Stimulated activated CD4-positive, alpha-beta T cell treated with anti-CD3 and anti-CD28 coated beads, Interleukin-12 subunit alpha, Interleukin-12 subunit beta, amount 100 ng/mL, for 24 hours (primary cell): ENCODE measurements at places on chromosomes 11 and 22.

- no peak for DNase-seq
Measured at GRCh38 chr11:78740199-78741071, 165.8 kb upstream of the NARS2 start.

GRCh38 chr22:17422736-17423343 lies 53.6 kb downstream of the CECR2 start:
- DNase-seq = no peak

DNA sequence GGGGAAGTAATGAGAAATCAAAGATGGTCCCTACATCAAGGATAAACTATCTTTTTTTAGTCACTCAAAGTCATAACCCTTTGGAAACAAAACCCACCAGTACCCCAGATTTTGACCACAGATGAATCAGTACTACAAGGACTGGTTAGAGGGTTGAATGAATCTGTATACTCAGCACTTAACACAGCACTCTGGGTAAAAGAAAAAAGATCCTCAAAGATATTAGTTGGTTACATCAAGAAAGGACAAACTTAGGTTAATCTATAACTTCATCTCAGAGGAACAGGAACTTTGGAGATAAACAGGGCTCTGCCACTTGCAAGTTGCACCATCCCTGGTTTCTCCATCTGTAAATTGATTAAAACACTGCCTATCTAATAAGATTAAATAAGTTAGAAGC lies 18.8 kb downstream of the SC5D start:
- DNase-seq = no peak

DNA sequence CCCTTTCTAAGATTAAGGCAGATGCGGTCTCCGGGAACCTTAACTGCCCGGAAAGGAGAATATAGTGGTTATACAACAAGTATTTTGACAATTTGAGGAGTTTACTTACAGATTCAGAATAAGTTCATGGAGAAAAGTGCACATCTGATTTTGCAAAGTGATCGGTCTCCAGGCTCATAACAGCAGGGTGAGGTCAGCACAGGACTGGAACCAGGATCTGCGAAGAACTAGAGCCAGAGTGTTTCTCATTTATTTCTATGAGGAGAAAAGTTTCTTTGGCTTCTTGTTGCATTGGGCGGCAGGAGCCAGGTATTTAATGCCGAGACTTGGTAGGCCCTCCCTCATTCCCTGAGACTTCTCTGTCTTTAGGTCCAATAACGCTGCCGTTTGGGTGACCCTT lies 3.7 kb downstream of the ADAMTS15 start:
- no peak for DNase-seq

GRCh38 chr11:112718483-112718882 lies 242.7 kb upstream of the NCAM1 start:
- DNase-seq = no peak

GRCh38 chr11:75823415-75823814 lies 8.4 kb downstream of the UVRAG start:
- no peak for DNase-seq

- no peak for DNase-seq
Measured at GRCh38 chr22:30572840-30573593, 1.4 kb downstream of the GAL3ST1 start.

DNA sequence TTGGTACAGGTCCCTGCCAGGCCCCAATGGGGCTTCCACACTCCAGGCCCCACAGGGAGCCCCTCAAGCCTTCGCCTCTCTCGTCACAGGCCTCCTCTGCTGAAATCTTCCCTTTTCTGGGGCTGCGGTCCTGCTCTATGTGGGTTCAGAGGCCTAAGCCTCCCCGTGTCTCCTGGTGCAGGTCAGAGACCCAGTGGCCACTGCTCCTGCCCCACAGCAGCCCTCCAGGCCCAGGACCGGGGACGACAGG lies 5.9 kb upstream of the IFITM3 start:
- DNase-seq = no peak

DNA sequence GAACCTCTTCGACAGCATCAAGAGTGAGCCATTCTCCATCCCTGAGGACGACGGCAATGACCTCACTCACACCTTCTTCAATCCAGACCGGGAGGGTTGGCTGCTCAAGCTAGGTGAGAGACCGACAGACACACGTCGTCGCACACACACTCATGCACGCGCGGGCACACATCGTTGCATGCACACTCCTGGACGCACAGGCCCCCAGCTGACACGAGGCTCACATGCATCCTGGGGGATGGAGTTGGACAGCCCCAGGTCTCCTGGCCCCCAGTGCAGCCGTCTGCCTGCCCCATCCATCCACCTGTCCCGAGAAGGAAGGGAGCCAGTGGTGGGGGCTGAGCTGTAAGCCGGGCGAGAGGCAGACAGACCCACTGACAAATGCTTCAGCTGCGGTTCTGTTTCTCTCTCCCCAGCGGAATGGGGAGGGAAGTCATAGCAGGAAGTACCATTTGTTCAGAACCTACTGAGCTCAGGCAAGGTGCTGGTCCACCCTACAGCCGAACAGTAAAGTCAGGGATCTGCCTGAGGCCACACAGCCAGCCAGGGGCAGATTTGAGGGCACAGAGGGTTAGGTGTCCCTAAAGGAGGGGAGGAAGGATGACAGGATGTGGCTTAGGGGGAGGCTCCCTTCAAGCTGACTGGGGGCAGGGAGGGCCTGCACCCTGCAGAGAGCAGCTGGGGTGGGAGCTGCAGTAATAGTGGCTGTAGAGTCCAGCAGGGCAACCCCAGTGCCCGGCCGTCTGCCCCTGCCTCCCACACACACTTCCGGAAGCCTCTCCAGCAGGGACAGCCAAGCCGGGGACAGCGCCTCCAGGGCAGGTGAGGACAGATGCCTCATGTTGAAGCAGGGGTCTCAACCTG lies 27.1 kb downstream of the CYTH4 start:
- DNase-seq = no peak

- DNase-seq = no peak
Measured at GRCh38 chr22:39349506-39349966, 255 bp upstream of the SYNGR1 start.

DNA sequence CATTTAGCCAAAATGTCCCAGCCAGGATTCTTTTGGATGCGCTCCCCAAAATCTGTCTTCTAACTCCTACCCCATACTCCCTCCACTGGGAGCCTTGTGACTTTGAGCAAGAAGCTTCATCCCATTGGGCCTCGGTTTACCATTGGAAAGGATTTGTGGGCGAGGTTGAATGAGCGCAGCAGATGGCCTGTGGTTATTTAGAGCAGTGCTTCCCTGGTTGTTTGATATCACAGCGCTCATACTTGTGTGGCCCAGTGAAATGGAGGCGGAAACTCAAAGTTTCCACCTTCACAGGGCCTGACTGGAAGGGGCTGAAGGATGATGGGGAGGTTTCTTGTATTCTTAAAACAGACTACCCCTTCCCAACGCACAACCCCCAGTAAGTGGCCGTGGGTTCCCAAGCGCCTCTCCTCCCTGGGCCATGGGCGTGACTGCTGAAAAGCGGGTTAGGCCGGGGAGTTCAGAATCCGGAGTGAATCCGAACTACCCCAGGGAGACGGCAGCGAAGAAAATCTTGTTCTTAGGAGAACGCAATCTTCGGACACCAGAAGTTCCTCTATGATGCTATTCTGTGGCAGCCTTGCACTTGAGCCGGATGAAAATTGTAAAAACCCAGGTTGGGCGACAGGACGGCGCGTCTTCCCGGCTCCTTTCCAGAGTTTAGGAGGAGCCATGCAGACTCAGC lies 1.2 kb upstream of the ATF4 start:
- no peak for DNase-seq

DNA sequence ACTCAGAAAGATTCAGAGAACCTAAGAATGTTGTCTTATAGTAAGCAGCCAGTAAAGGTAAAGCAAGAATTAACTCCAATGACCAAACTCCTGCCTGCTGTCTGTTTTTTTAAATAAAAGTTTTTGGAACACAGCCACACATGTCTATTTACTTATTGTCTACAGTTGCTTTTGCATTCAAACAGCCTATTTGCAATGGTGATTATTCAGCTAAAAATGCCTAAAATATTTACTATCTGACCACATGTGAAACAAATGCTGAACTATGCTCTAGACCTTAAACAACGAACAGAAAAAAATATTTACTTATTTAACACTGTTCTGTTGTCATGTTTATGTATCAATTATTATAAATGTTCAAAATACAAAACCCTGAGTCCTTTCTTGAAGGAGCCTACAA lies 1246.6 kb downstream of the FAM181B start:
- DNase-seq = no peak

DNA sequence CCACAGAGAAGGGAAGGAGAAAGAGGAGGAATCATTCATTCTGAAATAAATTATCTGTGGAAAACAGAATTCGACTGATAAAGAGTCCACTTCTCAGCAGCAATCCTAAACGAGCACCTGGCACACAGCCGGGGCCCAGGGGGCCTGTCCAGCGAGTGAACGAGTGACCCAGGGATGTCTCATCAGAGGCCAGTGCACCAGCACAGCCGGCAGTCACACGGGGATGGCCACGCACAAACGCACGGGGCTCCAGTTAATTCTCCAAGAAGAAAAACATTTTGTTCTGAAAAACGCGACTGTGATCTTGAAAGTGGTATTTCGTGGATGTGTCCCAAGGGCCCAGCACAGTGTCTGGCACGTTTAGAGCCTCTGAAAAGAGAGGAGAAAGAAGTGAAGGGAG lies 154.6 kb downstream of the BRD1 start:
- DNase-seq = no peak

GRCh38 chr11:115224551-115224950 lies 279.7 kb downstream of the CADM1 start:
- no peak for DNase-seq

- DNase-seq = peak; percentile 29
Measured at GRCh38 chr11:119093942-119094815, 7.5 kb downstream of the DPAGT1 start.

GRCh38 chr22:49959782-49960158 lies 802 bp upstream of the PIM3 start:
- DNase-seq = no peak

DNA sequence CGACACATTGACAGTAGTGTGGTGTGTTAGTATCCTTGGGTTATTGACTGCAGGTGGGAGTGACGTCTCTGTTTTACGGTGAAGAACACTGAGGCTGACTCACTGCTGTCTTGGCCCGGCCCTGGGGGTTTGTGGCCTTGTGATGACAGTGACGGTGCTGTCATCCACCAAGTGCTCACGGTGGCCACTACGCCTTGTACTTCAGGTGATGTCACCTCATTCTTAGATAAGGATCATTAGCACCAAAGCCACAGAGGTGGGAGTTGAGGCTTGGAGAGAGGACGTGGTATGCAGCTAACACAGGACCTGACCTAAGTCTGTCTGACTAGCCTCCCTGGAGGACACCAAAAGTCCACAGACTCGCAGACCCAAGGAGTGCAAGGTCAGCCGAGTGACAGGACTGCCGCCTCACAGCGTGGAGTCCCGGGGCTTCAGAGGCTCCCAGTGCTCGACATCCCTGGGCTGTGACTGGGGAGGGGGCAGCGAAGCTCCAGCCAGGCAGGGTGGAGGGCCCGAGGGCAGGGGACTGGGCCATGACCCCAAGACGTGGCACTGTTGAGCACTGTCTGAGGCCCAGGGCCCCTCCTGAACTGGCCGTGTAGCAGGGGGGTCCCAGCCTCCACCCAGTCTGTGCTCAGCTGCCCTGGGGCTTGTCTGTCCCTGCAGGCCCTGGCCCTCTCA lies 56.5 kb downstream of the NAT10 start:
- DNase-seq = no peak

DNA sequence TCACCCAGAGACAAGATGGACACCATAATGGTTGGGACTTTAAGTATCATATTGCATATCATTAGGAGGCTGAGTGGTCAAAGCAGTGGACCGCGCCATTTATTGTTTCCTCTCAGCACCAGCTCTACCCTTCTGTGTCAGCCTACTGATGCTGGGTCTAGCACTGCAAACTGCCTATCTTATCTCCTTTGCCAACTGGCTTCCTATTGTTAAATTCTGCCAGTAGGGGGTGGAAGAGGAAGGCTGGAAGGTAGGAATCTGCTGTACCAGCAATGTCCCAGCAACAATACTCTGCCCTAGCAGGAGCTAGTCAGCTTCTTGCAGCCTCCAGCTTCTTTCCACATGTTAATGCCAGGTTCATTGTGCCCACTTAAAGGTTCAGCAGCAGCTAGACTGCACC lies 367.1 kb upstream of the PDGFD start:
- no peak for DNase-seq

DNA sequence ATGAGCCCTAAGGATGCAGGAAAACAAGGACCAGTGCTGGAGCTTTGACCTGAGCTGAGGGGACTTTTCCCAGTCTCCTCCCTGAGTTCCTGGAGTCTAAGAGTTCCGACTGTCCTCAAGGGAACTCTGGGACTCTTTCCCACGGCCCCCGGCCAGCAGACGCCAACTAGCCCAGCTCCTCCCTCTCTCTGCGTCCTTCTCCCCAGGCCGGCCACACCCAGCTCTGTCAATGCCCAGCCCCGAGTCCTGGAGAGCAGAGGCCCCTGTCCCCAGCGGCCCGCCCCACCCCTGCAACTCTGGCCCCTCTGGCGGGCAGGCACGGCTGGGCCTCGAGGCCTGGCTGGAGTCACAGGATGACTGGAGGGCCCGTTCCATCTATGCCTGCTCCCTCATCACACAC lies 29.8 kb downstream of the NECTIN1 start:
- DNase-seq = no peak

- DNase-seq = no peak
Measured at GRCh38 chr11:75383246-75383645, 16.1 kb upstream of the RPS3 start.

- DNase-seq = no peak
Measured at GRCh38 chr11:120004723-120005122, 133.2 kb downstream of the TRIM29 start.

GRCh38 chr22:42842658-42843370 lies 14.3 kb downstream of the ARFGAP3 start:
- no peak for DNase-seq

DNA sequence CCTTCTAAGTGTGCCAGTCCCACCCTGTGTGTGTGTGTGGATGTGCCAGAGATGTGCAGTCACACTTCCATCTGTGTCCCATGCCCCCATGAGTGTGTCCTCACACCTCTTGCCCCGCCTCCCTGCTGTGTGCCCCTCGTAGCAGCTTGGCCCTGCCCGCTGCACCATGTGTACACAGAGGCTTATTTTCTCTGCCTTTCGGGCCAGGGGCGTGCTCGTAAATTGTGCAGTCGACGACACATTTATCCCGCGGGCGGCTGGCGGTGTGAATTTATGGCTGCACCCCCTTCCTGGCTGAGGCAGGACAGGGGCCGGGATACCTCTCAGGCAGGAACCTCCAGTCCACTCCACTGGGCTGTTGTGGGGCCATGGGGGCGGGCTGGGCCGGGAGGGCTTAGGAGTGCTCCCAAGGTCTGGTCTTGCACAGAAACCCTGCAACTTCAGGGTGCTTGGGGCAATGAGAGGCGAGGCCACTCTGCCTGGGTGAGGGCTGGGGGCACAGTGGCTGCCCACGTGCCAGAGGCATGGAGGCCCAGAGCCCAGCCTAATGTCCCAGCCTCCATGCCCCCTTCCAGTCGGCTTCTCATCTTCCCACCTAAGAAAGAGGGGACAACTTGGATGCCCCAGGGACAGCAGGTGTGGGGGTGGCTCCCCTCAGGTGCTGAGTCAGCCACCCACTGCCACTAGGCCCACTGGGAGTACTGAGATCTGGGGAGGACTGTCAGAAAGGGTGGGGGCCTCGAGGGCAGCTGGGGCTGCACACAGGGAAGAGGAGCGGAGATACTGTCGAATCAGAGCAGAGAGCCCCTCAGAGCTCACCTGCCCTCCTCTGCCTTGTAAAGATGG lies 12.5 kb downstream of the GP1BB start:
- no peak for DNase-seq

GRCh38 chr11:65329944-65330403 lies 3.7 kb upstream of the DPF2 start:
- peak; percentile 60 for DNase-seq

- peak; percentile 99 for DNase-seq
Measured at GRCh38 chr22:31211862-31212730, at the start of gene LIMK2. TSS of gene LIMK2 (plus strand) at chr22:31212298. CDS start at chr22:31212409, 111 bp downstream.
